EH (cell line): ENCODE measurements at places on chromosomes 5 and 9.

DNA sequence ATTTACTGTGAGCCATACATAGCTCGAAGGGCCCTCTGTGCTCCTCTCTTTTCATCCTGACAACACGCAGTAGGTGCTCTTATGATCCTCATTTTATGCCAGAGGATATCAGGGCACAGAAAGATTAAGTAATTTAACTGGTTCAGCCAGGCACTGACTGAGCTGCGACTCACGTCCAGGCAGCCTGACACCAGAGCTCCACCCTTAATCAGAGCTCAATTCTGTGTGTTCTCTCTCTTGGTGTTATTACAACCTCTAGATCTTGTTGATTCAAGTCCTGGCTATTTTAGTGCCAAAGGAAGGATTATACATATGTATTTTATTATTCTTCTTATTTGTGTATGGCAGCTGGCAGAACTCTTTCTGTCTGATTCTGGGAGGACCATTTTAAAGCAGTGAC is 59.7 kb downstream of the OSMR start:
- peak; percentile 18 for DNase-seq

DNA sequence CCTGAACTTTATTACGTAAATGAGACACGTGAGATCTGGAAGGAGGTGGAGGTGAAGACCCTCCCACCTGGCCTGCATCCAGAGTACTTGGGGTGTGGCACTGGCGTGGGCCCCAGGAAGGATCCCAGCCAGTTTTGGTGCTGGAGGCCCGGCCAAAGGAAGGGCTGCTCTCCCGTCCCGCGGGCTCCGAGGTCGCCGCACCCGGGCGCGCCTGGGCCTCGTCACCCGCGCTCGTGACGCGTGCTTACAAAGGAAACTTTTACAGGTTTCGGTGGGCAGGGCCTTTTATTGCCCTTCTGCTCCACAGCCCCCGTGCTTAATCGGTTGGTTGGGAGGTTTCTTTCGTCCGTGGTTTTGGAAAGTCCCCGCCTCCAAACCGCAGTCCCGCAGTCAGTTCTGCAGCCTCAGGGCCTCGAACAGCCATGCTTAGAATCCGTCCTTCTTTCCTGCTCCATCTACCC is 29.2 kb downstream of the CDKN2A start:
- peak; percentile 28 for DNase-seq

- no peak for DNase-seq
These were observed 130.9 kb downstream of the NFIB start for GRCh38 chr9:14183001-14183400.

- no peak for DNase-seq
These were observed 121.9 kb downstream of the LPAR1 start for GRCh38 chr9:110916403-110916802.

DNA sequence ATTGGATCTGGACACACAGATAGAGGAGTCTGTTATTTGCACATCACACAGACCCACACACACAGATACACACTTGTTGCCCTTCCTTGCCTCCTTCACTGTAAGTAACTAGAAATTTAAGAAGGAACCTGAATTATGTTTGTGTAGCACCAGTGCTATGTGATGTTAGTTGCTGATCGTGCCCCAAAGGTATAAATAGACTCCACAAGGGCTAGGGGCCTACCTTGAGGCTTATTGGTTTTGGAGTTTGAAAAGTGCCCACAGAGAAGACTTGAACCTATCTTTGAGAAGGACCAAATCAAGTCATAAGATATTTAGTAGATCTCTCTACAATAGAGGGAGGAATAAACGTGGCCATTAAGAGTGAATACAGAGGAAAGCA is 8.8 kb upstream of the TGFBI start:
- no peak for DNase-seq

- DNase-seq: no peak
These were observed 20.6 kb downstream of the NTNG2 start for GRCh38 chr9:132182314-132183091.

DNA sequence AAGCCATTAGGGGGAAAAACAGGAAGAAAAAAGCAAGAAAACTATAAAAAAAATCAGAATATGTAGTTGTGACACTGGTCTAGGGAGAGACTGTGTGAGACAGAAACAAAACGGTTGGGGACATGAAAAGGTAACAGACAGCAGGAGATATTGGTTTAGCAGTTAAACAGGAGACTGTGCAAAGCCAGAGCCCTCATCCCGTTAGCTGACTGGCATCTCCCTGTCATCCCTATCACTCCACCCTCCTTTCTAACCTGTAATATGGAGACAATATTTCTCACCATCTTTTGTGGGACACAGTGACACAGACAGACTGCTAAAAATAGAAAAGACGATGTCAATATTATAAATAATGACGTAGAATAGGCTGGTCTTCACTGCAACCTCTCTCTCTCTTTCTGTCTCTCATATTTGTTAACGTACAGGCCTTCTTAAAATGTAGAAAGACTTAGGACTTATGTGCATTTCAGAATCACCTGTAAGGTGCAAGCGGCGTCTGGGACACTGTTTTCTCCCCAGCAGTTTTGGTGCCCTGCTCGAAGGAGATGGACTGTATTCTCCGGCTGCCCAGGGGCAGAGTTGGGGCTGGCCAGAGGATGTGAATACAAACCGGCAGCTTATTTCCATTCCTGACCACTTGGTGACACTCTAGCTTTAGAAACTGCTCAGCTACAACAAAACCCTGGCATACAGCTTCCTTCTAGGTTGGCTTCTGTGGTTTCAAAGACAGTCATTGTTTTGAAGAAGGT is 190.6 kb downstream of the MAT2B start:
- peak; percentile 78 for DNase-seq

DNA sequence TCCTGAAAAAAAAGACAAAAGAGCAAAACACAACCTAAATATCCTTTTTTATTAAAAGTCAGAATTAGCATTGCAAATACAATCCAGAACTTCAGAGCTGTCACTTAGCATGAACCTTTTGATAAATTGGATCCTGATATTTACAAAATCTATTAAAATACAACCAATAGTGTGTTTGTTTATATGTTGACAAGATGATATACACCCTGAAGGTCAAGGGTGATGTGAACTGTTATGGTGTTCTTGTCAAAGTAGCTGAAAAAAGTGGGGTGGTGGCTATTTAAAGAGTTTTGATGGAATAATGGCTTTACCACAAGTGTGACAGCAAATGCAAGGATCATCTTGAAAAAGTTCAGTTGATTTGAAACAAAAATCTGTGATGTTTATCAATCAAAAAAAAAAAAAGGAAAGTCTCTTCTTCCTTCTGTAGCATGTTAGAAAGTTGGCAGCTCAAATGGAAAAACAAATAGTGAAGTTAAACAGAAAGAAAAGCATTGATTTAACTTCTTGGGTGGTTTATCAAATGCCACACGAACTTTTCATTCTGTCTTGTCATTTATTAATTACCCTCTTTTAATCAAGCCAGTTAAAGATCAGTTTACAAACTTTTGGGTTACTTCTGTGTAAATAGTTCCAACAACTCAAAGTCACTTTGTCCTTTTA is 44.5 kb downstream of the PRDM6 start:
- DNase-seq: no peak

DNA sequence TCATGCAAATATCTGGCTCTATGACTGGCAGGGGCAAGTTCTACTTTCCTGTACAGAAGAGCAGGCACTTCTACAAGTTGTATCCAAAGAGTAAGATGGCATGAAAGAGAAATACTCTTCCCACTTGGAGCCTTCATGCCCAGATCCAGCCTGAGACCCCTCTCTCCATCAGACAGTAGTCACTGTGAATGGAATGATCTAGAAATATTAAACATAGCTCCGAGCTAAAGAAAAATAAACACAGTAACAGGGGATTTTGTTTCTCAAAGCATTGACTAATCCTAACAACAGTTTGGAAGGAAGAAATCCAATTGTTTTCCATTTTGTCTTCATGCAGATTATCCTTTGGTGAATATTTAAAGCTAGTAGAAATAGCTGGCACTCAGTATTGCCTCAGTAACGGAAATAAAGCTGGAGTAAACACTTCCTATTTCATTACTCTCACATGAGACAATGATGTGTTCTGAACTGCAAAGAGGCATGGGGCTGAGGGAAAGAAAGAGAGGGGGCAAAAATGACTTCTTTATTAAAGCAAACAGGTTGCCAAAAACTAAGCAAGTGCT is 100.0 kb downstream of the SEMA5A start:
- DNase-seq: peak; percentile 41

- DNase-seq: peak; percentile 24
These were observed 596.9 kb downstream of the PDE4D start for GRCh38 chr5:59296317-59297264.

DNA sequence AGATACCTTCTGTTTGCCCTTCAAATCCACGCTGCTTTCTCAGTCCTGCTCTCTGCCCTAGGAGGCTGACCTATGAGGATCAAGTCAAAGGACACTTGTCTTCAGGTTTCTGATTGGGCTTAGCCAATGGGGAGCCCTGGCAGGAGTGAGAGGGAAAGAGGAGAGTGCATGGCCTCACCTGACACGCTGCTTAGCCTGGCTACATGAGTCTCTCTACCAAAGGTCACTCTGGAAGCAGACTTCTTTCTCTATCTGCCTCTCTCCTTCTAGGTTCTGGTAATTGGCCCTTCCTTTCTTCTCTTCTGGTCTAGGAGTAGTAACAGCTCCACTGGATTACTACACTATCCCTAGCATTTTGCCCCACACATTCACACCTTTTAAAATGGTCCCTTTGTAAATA is 13.1 kb downstream of the ARSB start:
- no peak for DNase-seq

GRCh38 chr5:88761269-88761850 is 121.6 kb downstream of the MEF2C start:
- DNase-seq: peak; percentile 22

DNA sequence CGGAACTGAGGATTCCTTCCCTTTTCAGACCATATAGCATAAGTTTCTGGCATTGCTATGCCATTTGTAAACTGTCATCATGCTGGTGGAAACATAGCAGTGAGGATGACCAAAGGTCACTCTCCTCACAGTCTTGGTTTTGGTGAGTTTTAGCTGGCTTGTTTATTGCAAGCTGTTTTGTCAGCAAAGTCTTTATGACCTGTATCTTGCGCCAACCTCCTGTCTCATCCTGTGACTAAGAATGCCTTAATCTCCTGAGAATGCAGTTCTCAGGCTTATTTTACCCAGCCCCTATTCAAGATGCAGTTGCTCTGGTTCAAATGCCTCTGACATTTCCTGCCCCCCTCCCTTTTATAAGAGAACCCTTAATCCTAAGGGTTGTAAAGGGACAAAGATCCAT is 26.7 kb upstream of the GRIA1 start:
- peak; percentile 65 for DNase-seq

- peak; percentile 33 for DNase-seq
These were observed 1.3 kb upstream of the ISL1 start for GRCh38 chr5:51381761-51382474.
